ENCODE measurements at places on chromosomes 1 and 21.

GRCh38 chr1:182845379-182845778 lies 6.2 kb downstream of the DHX9 start:
- DNase-seq = no peak

DNA sequence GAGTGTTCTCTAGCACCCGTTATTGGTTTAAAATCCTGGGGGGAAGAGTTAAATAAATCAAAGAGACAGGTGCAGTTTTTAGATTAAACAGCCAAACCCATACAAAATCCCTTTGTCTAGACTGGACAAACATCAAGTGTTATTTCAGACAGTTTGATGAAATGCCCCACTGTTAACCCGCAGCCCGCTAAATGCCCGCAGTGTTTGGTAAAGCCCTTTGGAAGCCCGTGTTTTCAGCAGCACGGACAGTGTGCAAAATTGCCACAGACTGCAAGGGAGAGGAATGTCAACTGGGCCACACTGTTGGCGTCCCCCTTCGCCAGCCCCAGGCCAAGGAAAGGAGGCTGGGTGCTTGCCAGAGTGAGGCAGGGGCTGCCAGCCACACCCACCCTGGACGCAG lies 26.6 kb downstream of the AJAP1 start:
- DNase-seq = no peak

GRCh38 chr1:78113156-78113916 lies 67.6 kb downstream of the GIPC2 start:
- no peak for DNase-seq

DNA sequence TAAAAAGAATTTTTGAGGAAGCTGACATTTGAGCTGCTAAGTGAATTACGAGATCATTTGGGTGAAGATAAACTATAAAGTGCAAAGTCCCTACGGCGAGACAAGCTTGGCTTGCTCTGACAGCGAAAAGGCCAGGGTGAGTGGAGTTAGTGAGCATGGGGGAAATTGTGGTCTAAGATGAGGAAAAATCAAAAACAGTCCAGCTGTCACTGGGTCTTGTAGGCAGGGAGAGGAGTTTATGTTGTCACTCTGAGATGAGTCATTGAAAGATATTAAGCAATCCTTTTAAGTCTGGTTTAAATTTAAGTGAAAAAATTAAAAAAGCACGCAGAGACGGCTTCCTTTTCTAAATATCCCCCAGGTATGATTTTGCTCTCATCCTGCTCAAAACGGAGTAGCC lies 601.9 kb downstream of the MRPL39 start:
- DNase-seq = peak; percentile 40

DNA sequence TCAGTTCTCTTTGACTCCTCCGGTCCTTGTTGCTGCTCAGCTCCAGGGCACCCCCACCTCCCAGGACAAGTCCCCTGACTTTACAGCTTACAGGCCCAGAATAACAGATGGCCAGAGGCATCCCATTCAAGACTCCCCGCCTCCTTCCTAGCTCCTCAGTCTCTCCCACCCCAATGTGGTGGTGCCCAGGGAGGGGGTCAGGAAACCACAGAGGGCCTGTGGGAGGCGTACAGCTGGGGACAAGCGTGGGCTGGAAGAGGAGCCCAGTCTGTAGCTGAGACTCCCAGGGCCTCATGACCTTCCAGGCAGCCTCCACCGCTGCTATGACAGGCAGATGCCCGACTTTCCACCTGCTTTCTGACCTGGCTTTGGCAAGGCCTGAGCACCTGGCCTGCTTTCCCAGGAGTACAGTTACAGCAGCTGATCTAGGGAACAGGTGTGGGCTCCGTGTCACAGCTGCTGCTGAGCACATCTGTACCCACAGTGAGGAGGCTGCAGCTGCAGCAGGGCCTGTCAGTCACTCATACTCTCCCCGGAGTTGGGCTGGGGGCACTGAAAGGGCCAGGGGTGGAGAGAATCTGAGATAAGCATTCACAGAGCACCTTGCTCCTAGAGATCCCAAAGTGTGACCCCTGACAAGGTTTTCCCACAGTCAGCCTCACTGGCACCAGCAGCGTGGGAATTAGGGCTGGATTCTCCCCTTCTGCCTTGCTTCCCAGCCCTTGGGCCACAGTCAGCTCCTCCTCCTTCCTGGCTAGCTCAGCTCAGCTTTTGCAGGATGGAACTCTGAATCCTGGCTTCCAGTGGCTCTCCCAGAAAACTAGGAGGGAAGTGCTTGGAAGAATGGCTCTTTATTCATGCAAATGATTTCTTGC lies 7.1 kb upstream of the NAV1 start:
- DNase-seq = no peak

DNA sequence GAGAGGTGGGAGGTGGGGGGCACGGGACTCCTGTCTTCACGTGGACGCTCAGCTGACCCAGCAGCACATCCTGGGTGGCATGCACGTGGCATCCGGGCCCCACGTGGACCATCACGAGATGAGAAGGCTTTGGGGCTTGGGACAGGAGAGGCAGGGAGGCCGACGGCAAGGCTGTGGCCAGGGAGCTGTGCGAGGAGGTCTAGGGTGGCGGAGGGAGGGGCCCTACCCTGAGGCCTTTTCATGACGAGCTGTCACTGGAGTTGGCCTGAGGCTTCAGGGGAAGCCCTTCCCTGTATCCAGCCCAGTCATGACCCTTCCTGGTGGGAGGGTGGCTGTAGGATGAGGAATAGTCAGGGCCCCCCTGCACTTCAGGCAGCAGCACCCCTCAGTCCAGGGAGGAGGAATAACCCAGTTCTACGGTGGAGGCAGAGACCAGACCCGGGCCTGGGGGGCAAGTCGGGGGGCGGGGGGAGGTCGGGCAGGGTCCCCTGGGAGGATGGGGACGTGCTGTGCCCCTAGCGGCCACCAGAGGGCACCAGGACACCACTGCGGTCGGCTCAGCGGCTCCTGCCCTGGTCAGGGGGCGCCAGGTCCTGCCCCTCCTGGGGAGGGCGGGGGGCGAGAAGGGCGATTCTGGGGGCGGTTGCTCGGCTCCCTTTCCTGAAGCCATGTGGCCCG lies 2.0 kb upstream of the PERM1 start:
- DNase-seq = peak; percentile 31

GRCh38 chr1:7719468-7720094 lies 51.5 kb upstream of the VAMP3 start:
- no peak for DNase-seq

DNA sequence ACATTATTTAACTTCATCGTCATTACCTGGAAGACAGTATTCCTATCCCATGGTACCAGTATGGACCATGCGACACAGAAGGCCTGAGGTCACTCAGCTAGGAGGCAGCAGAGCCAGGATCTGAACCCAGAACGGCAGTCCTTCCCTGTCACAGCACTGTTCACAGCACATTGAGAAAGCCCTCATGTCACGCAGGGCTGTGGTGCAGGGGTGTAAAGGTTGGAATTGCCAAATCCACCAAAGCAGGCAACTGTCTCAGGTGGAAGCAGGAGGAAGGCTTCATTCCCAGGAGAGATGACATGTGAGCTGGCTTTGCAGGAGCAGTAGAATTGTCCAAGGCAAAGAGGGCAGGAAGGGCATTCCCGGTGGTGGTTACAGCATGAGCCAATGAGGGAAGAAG lies 9.9 kb upstream of the TTC22 start:
- DNase-seq = no peak

DNA sequence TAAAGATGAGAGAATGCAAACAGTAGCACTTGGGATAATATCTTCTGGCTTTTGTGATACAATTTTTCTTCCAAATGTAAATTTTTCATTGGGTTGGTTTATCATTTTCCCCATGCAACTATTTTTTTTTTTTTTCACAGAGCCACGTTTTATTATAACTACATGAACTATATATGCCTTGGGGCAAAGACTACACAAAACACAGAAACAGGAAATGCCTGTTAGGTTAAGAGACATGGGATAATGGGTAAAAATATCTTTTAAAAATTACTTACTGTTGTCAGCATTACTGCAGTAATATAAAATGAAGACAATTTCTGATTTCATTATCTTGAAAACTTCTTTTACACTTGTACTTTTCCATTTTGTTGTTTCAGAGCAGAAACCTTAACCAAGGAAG lies 74.6 kb downstream of the DISP1 start:
- DNase-seq = peak; percentile 70

- no peak for DNase-seq
Measured at GRCh38 chr1:171661076-171661650, 8.7 kb upstream of the MYOC start.

- DNase-seq = no peak
Measured at GRCh38 chr1:28871631-28872401, 42.6 kb upstream of the EPB41 start.

GRCh38 chr21:32812035-32812434 lies 40.5 kb upstream of the PAXBP1 start:
- DNase-seq = no peak

DNA sequence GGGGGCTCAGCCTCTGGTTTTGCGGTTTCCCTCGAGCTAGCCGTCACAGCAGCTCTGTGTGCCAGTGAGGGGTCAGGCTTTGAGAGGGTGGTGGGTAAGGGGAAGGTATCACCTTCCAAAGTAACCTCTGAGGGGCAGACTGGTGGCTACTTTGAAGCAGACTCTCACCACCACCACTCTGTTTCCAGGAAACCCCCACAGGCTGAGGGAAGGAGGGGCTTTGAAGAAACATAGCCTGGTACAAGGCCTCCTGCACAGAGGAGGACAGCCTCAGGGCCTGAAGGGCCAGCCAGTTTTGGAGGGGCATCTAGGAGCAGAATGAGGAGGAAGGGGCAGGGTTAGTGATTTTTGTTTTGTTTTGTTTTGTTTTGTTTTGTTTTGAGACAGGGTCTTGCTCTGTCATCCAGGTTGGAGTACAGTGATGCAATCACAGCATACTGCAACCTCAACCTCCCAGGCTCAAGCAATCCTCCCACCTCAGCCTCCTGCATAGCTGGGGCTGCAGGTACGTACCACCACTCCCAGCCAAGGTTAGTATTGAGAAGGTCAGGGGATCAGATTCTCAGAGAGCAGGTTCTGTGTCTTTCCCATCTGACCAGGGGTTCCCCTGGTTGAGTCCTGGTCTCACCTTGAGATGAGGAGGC lies 17.2 kb upstream of the ZNF683 start:
- DNase-seq = no peak

DNA sequence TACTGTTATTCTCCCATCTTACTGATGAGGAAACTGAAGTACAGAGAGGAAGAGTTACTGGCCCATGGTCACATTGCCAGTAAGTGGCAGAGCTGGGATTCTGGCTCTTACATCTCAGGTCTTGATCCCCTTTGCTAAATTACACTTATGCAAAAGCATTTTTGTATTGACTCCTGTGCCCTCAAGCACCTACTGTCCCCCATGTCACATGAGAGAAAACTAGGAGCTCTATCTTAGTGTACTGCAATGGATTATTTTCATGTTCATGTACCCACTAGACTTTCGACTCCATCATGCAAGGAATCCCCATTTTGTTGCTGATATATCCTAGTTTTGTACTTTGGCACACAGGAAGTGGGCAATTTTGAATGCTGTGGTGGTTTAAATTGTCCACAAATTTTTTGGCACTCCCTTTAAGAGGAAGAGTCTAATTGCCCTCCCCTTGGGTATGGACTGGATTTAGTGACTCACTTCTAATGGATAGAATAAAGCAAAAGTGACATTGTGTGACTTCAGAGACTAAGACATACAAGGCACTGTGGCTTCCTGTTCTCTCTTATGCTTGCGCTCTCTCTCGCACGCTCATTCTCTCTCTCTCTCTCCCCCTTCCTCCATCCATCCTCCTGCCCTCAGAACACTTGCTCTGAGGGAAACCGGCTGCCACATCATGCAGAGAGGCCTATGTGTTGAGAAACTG lies 43.5 kb upstream of the JAK1 start:
- DNase-seq = no peak

DNA sequence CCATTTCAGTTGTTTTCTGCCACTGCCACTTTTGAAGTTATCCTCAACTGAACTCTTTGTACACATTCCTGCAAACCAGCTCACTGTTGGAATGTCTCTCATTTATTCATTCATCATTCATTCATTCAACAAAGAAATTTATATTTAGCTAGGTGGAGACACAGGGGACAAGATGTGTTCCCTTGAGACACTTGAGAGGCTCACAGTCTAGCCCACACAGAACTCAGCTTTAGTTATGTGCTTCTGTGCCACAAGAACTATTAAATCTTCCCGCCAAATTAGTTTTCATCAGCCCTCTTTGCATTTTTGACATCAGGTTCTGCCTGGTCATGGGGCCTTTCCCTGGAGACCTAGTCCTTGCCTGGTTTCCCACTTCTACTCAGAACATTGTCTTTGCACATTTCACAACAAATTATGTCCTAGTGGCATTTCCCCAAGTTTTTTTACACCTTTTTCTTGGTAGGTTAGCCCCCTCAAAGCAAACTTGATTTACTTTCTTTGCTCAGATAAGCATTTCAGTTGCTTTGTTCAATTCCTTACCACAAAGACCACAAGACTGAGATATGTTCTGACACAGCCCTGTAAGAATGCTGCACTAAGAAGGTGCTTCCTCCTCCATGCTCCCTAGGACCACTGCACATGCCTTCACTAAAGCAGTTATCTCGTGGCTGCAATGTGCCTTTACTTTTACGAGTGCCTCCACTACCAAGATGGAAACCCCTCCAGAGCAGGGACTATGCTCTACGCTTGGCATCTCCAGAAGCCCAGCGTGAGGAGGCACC lies 31.0 kb downstream of the ILDR2 start:
- peak; percentile 78 for DNase-seq

DNA sequence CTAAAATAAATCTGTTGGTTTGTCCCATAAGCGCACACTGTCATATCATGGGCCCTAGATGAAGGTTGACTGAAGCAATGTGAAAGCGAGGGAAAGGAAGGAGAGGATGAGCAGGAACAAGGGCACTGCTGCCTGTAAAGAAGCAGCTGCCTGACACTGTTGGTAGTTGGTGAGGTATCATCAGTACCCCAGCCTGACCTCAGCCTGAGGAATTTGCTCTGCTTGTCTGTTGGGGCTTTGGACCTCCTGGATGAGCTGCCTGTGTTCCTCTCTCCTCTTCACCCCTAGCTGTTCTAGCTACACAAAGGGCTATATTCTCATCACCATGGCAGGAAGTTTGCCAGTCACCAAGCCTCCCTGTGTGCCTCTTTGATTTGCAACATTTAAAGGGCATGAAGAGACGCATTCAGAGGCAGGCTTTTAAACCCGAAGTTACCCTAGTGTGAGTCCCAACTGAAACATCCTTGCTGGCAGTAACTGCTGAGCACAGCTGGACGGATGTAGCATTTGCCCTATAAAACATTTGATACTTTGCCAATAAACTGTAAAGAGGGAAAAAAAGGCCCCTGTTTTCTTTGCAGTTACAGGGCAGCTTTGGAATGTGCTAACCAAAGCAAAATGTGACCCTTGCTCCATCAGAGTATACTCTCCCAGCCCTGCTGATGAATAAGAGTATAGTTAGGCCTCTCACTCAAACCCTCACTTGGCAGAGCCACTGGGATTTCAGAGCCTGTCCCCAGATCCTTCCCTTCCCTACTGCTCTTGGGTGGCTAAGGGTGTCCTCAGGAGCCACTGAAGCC lies 22.2 kb upstream of the SPATA6 start:
- DNase-seq = peak; percentile 15

GRCh38 chr1:226912587-226913176 lies 27.4 kb upstream of the COQ8A start:
- no peak for DNase-seq

GRCh38 chr21:38380481-38381137 lies 117.7 kb downstream of the ERG start:
- peak; percentile 53 for DNase-seq
